ENCODE measurements at places on chromosomes 3 and 15. TPM values are rescaled to one million over a fixed set of nuclear protein-coding genes. Genes with fewer than 3 reads are reported as not detected.

- DNase-seq: no peak
Observed at GRCh38 chr15:79970181-79970580, 815 bp downstream of the BCL2A1 start.

DNA sequence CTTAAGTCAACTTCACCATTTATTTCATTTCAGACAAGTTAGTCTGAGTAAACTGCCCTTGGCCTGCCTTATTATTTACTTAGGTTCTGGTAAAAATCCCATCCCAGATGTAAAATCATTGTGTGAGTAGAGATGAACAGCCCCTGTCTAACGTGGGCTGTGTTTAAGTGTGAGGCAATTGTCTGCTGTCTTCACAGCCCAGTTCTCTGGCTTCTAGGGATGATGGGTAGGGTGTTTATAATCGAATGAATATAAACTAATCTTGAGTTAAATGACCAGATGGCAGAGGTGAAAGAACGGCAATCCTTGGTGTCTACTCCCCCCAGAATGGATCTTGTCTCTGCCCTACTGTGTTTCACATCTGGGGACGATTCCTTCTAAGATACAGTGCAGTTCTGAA is 20.8 kb downstream of the PPARG start:
- no peak for DNase-seq

GRCh38 chr15:62975515-62975914 is 67.0 kb upstream of the TPM1 start:
- DNase-seq: no peak

GRCh38 chr3:51471775-51472652 is 27.8 kb downstream of the DCAF1 start:
- DNase-seq: no peak

DNA sequence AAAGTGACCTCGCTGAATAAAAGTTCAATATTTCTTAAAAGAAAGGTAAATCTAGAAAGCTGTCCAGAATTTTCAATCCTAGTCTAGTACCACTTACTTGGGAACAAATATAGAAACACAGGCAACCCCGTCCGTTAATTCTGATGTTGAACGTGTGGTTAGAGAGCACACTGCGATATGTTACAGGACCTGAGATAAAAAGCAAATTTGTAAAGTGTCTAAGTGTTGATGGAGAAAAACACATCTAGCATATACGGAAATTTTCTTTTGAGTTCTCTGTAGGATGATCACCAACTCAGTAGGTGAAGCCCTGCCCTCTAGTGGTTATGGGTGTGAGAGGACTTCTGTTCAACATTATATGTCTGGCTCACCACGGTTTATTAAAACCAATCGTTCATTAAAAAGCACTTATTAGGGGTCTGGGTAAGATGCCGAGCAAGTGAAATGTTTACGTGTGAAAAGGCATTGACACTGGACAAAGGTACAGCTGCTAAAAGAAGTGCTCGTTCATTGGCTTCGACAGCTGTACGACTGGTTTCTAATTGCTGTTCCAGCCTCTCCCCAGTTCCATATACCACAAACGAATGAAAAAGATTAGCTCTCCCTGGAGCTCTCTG is 1.0 kb upstream of the ATP2C1 start:
- DNase-seq: peak; percentile 90

GRCh38 chr3:150736903-150737832 is 25.8 kb downstream of the SIAH2 start:
- DNase-seq: no peak

DNA sequence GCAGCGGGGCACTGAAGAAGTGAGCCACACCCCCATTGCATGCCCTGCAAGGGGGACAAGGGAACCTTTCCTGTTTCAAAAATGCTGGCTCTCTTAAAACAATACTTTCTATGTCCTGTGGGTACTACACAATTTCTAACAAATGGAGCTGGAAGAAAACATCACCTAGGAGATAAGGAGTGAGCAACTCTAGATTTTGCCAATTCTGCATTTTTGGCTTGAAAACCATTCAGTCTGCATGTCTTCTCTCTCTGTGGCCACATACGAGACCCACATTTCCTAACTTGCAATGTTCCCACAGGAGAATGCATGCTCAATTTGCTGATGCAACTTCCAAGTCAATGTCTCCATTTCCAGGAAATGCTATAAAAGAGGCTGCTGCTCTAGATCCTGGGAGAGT is 662.0 kb downstream of the SQOR start:
- no peak for DNase-seq

DNA sequence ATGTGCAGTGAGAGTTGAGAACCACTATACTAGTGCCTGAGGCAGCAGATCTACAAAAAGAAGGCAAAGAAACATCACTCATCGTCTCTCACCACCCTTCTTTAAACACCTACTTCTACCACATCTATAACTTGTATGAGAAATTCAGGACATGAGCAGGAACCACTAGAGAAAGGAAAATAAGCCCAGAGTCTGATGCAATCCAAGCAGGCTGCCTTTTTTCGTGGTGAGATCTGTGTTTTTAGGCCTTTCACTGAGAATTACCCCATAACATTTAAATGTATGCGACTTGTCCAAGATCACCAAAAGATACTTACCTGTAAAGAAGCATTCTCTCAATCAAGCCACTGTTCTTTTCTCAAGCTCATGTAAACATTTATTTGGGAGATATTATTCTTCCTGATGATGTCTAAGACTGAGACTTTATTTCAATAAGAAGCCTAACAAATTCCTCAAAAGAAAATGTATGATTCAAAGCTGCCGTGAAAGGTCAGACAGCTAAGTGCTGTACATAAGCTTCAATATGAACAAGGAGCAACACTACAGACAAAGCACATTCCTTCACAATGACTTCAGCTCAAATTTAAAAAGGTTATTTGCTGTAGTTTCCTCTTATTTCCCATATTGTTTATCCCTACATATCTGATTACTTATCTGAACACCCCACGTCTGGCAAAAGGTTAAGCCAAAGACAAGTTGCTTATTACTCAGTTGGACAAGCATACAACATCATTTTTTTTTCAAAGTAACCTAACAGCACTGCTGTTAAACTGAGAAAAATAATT is 16.5 kb downstream of the SPICE1 start:
- peak; percentile 79 for DNase-seq

The RARB gene
- 1.5 TPM for total RNA-seq

The UPK1B gene
- total RNA-seq: not detected

The NRROS gene
- 13.4 TPM for total RNA-seq
